GM04503 (cell line): ENCODE measurements at places on chromosomes 11 and 22.
A peak's percentile ranks its signal among the peaks of the same experiment; 100 is the strongest.

GRCh38 chr11:126694065-126694625 is 306.4 kb downstream of the KIRREL3 start:
- no peak for DNase-seq

- DNase-seq = peak; percentile 37
These were observed 16.2 kb downstream of the CBL start for GRCh38 chr11:119222308-119222707.

GRCh38 chr11:14914536-14914935 is 22.5 kb upstream of the CYP2R1 start:
- no peak for DNase-seq

- DNase-seq = peak; percentile 69
These were observed at the start of gene PIM3 for GRCh38 chr22:49960159-49961004. PIM3 (plus strand) TSS chr22:49960772; CDS start chr22:49960948, 176 bp downstream.

DNA sequence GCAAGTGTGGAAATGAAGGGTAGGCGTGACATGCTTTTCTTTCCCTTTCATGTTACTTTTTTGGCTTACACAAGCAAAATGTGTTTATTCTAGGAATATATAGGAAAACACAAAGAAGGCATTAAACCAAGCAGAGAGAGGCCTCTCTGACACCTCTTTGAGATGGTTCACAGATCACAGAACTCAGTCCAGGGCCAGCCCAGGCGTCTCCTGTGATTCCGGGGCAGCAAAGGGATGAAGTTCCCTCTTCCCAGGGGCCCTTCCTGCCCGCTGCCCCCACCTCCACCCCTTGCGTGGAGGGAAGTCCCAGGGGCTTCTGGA is 78.0 kb downstream of the CACNA1I start:
- DNase-seq = no peak

DNA sequence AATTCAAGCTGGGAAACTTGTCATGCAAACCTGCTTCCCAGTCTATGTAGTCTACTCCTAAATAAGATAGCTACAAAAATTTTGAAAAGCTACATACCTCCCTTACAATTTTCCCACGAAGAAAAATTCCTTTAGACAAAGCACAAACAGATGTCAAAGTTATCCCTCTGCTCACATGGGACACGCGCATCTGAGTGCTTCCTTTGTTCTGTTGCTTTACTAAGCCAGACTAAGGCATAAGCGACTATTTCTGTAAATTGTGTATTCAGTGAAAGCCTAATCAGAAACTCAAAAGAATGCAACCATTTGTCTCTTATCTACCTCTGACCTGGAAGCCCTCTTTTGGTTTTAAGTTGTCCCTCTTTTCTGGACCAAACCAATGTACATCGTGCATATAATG is 583.7 kb upstream of the B3GAT1 start:
- DNase-seq = no peak

- DNase-seq = no peak
These were observed 8.5 kb downstream of the TNNT3 start for GRCh38 chr11:1927848-1928469.

DNA sequence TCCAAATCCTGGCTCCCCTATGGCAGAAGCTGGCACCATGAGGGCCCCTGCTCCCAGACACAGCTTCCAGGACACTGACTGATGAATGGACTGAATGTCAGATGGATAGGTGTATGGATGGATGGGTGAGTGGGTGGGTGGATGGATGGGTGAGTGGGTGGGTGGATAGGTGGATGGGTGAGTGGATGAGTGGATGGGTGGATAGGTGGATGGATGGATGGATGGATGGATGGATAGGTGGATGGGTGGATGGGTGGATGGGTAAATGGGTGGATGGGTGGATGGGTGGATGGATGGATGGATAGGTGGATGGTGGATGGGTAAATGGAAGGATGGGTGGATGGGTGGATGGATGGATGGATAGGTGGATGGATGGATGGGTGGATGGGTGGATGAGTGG is 4.3 kb downstream of the FGF3 start:
- no peak for DNase-seq
